Activated CD4-positive, alpha-beta T cell treated with anti-CD3 and anti-CD28 coated beads, Interleukin-2, amount 10 ng/mL, durations not matched to agents 7 days and 5 days (primary cell): ENCODE measurements at places on chromosomes 7 and 10.
A peak's percentile ranks its signal among the peaks of the same experiment; 100 is the strongest.

DNA sequence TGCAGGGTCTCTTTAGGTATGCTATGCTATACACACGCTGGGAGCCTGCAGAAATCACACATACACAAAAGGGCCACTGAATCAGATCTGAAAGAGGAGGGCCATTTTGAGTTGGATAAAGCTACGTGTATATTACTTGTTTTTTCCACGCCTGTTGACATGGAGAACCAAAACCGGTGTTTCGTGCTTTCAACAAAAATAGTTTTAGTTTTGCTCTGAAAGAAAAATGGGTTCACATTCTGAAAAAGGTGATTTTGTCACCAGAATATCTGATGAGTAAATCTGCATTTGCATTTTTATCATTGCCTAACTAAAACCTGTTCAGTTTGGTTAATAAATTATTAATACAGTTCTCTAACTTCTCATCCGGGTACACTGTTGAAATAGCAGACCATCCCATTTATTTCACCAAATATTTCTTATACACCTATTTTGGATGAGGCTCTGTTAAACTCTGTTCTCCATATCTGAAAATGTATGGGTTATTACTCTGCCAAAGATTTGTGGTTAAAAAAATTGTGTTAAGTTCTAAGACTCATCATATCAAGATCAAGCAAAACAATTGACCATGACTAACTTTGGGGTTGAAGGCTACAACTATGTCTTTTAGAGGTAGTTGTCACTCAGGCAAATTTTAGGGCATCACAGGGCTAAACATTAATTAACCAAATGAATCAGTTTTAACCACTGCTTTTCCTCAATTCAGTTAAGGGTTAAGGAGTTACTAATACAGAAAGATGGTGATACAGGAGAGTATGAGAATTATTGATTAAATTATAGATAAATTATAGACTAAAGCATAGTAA is 101.2 kb upstream of the RPA3 start:
- no peak overlapping the region for H3K27ac ChIP-seq
- DNase-seq = no peak
- H3K4me1 ChIP-seq = peaks cover 33% of the 10 kb centered on the region
- no peak overlapping the region for H3K4me3 ChIP-seq

- H3K4me1 ChIP-seq = no peaks in the 10 kb centered on the region
- H3K36me3 ChIP-seq = no peaks in the 10 kb centered on the region
- peaks cover 43% of the 10 kb centered on the region for H3K27me3 ChIP-seq
- H3K4me3 ChIP-seq = no peak overlapping the region
- no peak overlapping the region for H3K27ac ChIP-seq
These were observed 205.9 kb downstream of the SKAP2 start for GRCh38 chr7:26658389-26659084.

DNA sequence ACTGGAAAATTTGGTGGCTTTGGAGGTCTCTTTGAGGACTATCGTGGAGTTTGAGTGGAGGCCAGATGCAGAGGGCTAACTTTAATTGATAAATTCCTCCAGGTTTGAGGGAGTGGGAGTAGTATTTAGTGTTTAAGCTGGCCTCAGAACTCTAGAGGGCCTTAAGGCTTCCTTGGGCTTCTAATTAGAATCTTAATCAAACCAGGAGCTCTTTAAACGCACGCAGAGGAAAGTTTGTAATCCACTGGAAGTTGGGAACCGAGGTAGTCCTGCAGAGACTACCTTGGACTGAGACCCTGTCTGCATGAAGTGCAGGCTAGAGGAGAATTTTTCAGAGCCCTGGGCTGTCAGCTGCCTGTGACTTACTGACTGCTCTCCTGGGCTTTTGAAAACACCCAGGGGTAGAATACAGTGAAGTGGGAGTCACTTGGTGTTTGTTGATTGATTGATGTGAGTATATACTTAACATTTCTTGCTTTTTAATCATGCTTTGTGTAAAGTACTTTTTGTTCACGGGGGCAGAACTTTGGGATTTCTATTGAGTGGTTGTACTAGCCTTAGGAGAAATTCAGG is 5.9 kb downstream of the SPAG6 start:
- peaks cover 39% of the 10 kb centered on the region for H3K27me3 ChIP-seq
- peaks cover 2% of the 10 kb centered on the region for H3K4me1 ChIP-seq
- H3K27ac ChIP-seq = no peak overlapping the region
- peaks cover 2% of the 10 kb centered on the region for H3K36me3 ChIP-seq

GRCh38 chr10:100647928-100648327 is 97.5 kb upstream of the PAX2 start:
- no peaks in the 10 kb centered on the region for H3K4me1 ChIP-seq
- H3K36me3 ChIP-seq = no peaks in the 10 kb centered on the region
- H3K4me3 ChIP-seq = no peak overlapping the region
- peaks cover 52% of the 10 kb centered on the region for H3K27me3 ChIP-seq

- H3K27ac ChIP-seq = no peak overlapping the region
- H3K4me1 ChIP-seq = peaks cover 24% of the 10 kb centered on the region
- H3K4me3 ChIP-seq = no peak overlapping the region
- DNase-seq = no peak
- H3K36me3 ChIP-seq = no peaks in the 10 kb centered on the region
These were observed 2.7 kb upstream of the ZCCHC24 start for GRCh38 chr10:79447911-79448731.

- no peak for DNase-seq
- H3K27me3 ChIP-seq = no peaks in the 10 kb centered on the region
- H3K4me1 ChIP-seq = peaks cover 3% of the 10 kb centered on the region
These were observed 159.4 kb upstream of the CDK1 start for GRCh38 chr10:60618861-60619260.

DNA sequence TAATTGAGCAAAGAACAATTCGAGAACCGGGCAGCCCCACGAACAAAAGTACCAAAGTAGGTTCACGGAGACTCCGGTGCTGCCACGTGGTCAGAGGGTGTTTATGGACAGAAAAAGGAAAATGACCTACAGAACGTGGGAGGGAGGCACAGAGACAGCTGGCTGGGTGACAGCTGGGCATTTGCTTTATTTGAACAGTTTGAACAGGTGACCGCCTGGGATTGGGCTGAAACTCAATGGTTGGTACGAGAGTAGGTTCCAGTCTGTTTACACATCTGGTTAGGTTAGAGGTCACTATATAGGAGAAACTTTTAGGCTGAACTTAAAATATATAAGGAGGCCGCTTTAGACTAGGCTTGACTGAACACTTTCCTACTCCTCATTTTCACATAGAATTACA is 50.6 kb upstream of the CELF2 start:
- DNase-seq = no peak
- H3K27me3 ChIP-seq = peaks cover 10% of the 10 kb centered on the region
- H3K4me3 ChIP-seq = no peak overlapping the region
- H3K27ac ChIP-seq = no peak overlapping the region
- no peaks in the 10 kb centered on the region for H3K4me1 ChIP-seq

GRCh38 chr7:90625562-90625961 is 29.4 kb downstream of the CDK14 start:
- H3K4me1 ChIP-seq = no peaks in the 10 kb centered on the region
- H3K36me3 ChIP-seq = no peaks in the 10 kb centered on the region
- no peaks in the 10 kb centered on the region for H3K27me3 ChIP-seq
- H3K4me3 ChIP-seq = no peak overlapping the region
- no peak overlapping the region for H3K27ac ChIP-seq

DNA sequence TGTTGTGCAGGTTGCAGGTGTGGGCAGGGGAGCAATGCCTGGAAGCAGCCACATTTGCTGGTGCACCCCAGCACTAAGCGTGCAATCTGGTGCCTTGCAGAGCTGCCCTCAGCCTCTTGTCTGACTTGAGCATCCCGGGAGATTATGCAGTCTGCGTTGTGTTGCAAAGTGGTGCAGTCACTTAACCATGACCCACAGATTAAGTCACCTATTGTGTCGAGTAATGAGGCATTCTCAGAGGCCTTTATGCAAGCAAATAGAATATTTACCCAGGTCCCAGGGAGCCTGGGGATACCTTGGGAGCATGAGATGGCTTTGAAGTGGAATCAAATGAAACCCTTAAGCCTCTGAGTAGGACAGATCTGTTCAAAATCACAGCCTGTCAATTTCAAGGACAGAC is 529.0 kb downstream of the TYW1 start:
- H3K36me3 ChIP-seq = no peaks in the 10 kb centered on the region
- H3K4me3 ChIP-seq = no peak overlapping the region
- H3K27ac ChIP-seq = no peak overlapping the region
- no peaks in the 10 kb centered on the region for H3K4me1 ChIP-seq
- H3K27me3 ChIP-seq = no peaks in the 10 kb centered on the region

GRCh38 chr10:31929261-31930022 is 811 bp upstream of the ARHGAP12 start:
- peak overlapping the region; percentile 89 for H3K4me3 ChIP-seq
- peaks cover 7% of the 10 kb centered on the region for H3K27me3 ChIP-seq
- H3K36me3 ChIP-seq = no peaks in the 10 kb centered on the region
- H3K4me1 ChIP-seq = peaks cover 45% of the 10 kb centered on the region
- H3K27ac ChIP-seq = peak overlapping the region; percentile 55

DNA sequence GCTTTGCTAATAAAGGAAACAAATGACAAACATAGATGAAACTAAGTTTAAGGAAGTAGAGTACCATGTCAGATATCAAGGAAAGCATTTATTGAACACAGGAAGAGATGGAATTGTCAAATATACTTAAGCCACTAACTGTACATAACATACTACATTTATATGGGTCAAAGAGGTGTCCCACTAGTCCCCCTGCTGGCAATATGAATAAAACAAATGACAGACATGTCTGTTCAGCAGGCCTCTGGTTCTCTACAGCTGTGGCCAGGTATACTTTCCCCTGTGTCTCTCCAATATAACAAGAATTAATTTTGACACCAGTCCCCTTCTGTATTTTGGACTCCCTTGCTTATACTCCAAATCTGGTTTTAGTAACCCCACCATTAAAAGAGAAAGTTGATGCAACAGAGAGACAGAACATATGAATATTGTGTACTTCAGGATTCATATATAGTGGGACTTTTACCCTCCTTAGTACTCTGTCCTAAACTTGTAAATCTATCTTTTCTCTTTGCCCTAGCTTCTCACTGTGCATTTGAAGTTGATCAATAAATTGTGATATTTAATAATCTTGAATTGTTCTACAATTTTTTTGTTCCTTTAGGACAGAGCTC is 42.9 kb downstream of the CD36 start:
- H3K27me3 ChIP-seq = no peaks in the 10 kb centered on the region
- DNase-seq = no peak
- H3K27ac ChIP-seq = no peak overlapping the region
- no peaks in the 10 kb centered on the region for H3K36me3 ChIP-seq
- no peak overlapping the region for H3K4me3 ChIP-seq

GRCh38 chr7:20235288-20235687 is 18.1 kb upstream of the MACC1 start:
- H3K4me1 ChIP-seq = peaks cover 4% of the 10 kb centered on the region
- peaks cover 7% of the 10 kb centered on the region for H3K27me3 ChIP-seq
- no peak overlapping the region for H3K4me3 ChIP-seq
- H3K36me3 ChIP-seq = no peaks in the 10 kb centered on the region

- peaks cover 4% of the 10 kb centered on the region for H3K4me1 ChIP-seq
- no peak overlapping the region for H3K27ac ChIP-seq
- H3K36me3 ChIP-seq = peaks cover 8% of the 10 kb centered on the region
These were observed 306.6 kb upstream of the LRGUK start for GRCh38 chr7:133820584-133820983.

- H3K27ac ChIP-seq = no peak overlapping the region
- H3K4me3 ChIP-seq = no peak overlapping the region
- DNase-seq = no peak
- no peaks in the 10 kb centered on the region for H3K36me3 ChIP-seq
- no peaks in the 10 kb centered on the region for H3K4me1 ChIP-seq
These were observed 255.3 kb downstream of the SKAP2 start for GRCh38 chr7:26609082-26609481.

- no peaks in the 10 kb centered on the region for H3K36me3 ChIP-seq
- H3K4me3 ChIP-seq = no peak overlapping the region
- DNase-seq = no peak
These were observed 25.0 kb upstream of the ITGB8 start for GRCh38 chr7:20305726-20306125.

DNA sequence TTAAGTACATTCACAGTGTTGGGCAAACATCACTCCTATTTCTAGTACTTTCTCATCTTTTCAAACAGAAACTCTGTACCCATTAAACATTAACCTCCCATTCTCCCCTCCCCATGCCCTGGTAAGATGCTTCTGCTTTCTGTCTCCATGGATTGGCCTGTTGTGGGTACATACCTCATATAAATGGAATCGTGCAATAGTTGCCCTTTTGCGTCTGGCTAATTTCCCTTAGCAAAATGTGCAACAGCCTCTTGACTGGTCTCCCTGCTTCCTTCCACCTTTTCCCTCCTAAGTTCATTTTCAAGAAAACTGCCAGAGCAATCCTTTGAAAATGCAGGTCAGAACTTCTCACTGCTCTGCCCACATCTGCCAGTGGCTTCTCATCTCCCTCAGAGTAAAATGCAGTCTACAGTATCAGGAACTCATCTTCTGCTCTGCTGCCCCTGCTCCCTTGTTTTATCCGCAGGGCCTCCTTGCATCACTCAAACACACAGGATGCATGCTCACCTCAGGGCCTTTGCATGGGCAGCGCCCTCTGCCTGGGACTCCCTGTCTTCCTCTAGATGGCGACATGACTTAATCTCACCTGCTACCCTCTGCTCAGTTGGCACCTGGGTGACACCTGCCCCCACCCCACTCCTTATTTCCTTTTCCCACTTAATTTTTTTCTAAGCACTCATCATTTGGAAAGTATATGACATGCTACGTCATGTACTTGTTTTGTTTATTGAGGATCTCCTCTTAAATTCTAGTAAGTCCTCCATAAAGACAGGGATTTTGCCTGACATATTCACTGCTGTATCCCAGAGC is 44.3 kb upstream of the ECHDC3 start:
- H3K4me3 ChIP-seq = no peak overlapping the region
- no peaks in the 10 kb centered on the region for H3K36me3 ChIP-seq
- peak; percentile 29 for DNase-seq
- H3K27ac ChIP-seq = no peak overlapping the region
- peaks cover 23% of the 10 kb centered on the region for H3K27me3 ChIP-seq

DNA sequence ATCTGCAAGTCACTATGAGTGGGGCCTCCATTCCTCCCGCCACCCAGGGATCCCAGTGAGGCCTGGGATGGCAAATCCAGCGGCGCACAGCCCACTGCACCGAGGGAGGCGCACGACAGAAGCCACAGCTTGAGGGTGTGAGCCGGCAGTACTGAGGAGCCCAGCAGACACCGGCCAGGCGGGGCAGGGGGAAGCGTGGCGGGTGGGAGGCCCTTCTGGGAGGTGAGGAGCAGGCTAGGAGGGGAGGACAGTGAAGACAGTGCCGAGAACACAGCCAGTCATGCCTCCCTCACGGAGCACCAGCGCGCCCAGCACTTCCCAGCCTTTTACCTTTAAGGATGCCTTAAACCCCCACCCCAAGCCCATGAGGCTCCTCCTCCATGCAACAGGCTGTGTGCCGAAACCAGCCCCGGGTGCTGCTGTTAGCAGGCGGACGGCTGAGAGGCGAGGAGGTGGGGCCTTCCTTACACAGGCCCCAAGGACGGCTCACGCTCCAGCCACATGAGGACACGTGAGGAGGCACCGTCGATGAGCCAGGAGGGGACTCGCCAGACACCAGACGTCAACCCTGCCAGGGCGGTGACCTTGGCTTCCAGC is 258.5 kb downstream of the PTPRN2 start:
- no peak overlapping the region for H3K4me3 ChIP-seq
- H3K36me3 ChIP-seq = peaks cover 26% of the 10 kb centered on the region
- H3K4me1 ChIP-seq = no peaks in the 10 kb centered on the region

DNA sequence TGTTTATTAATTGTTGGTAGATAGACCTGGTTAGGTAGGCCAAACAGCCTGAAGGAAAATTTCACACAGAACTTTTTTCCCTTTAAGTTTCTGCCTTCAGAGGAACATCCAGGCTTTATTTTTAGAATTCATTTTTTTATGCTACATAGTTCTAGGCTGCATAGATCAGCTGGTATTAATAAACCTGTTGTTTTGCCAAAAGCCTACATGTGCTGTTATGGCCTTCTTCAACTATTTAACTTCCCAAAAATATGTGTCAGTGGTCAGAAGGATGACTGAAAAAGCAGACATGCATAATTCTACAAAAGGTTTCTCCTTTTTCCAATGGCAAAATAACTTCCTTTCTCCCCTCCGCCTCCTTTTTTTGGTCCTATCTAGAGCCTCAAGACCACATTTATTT is 303.0 kb upstream of the DKK1 start:
- no peak overlapping the region for H3K4me3 ChIP-seq
- no peaks in the 10 kb centered on the region for H3K27me3 ChIP-seq
- no peaks in the 10 kb centered on the region for H3K4me1 ChIP-seq
- no peaks in the 10 kb centered on the region for H3K36me3 ChIP-seq
